Stimulated activated CD4-positive, alpha-beta T cell treated with anti-CD3 and anti-CD28 coated beads, Interleukin-4, amount 100 ng/mL, for 1 hour (primary cell): ENCODE measurements at places on chromosomes 11 and 22.
A peak's percentile ranks its signal among the peaks of the same experiment; 100 is the strongest.

DNA sequence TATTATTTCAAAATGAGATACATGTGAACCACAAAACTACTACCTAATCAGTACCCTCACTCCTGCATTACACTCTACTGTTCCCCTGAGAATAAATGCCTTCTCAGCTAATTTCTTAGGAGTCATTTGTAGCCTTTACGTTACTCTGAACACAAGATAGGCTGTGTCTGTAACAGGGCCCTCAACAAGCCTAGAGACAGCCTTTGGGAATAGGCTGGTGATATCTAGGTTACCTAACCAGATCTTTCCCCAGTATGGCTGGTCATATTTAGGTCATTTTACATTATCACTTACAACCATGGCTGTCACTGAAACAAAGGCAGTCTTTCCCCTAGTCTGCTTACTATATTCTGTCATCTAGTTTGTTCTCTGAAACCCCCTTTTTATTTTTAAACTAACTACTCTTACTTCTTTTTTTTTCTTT is 14.2 kb downstream of the ATM start:
- DNase-seq = no peak

DNA sequence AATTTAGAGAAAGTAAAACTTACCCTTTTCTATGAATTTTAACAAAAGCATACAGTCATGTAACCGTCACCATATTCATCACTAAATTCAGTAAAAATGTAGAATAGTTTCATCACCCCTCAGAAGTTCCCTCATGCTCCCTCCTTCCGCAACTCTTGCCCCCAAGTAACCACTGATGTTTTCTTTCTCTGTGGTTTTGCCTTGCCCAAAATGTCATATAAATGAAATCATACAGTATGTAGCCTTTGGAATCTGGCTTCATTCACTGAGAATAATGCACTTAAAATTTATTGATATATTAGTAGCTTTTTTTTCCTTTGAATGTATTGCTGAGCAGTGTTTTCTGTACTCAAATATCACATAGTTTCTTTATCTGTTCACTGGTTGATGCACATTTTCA is 60.1 kb downstream of the DCUN1D5 start:
- no peak for DNase-seq

DNA sequence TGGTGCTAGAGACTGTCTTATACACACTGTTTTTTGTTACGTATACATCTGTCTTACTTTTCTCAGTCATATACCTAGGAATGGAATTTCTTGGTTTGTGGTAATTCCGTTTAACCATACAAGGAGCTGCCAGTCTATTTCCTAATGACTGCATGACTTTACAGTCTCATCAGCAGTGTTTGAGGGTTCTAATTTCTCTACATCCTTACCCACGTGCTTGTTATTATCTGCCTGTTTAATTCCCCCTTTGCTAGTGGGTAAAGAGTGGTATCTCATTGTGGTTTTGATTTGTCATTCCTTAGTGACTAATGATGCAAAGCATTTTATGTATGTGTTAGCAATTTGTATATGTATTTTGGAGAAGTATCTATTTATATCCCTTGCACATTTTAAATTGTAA is 1008.0 kb downstream of the FAM181B start:
- DNase-seq = no peak

GRCh38 chr11:97833412-97833811 is 1187.3 kb upstream of the CNTN5 start:
- DNase-seq = no peak

GRCh38 chr11:1157341-1157644 is 460 bp upstream of the MUC5AC start:
- no peak for DNase-seq

GRCh38 chr11:121909596-121909995 is 206.4 kb downstream of the BLID start:
- DNase-seq = no peak

DNA sequence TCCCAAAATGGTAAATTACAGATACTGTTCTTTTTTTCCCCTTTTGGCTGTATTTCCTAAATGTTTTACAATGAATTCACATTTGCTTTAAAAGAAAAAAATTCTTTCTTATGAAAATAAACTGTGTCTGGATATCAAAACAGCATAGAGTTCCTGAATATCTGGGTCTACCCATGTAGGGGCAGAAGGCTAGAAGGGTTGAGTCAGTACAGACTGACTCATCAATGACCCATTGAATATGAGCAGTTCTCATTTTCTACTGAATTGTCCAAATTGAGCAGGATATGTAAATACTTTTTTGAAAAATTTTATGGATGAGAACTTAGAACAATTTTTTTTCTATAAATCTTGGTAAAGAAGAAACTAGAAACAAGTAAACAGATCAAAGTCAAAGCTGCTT is 16.3 kb upstream of the C11orf87 start:
- no peak for DNase-seq

- DNase-seq = peak; percentile 38
Measured at GRCh38 chr11:118240999-118241763, 11.0 kb downstream of the MPZL3 start.

- no peak for DNase-seq
Measured at GRCh38 chr11:72136684-72137262, 1.2 kb downstream of the FOLR3 start.

DNA sequence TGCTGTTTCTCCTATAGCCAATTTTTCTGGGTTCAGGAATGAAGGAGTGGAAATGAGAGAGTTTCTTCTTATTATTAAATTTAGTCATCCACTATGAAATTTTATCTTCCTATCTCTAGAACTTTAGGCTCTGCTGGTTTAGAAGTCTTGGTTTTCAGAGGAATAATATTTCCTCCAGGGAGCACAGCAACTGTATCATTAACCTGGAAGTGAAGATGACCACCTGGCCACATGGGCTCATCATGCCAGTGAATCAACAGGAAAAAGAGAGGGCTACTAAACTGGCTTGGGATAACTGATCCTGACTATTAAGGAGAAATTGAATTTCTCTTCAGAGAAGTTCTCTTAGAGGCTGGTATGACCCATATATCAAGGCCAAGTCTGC is 44.4 kb downstream of the ADM start:
- no peak for DNase-seq

DNA sequence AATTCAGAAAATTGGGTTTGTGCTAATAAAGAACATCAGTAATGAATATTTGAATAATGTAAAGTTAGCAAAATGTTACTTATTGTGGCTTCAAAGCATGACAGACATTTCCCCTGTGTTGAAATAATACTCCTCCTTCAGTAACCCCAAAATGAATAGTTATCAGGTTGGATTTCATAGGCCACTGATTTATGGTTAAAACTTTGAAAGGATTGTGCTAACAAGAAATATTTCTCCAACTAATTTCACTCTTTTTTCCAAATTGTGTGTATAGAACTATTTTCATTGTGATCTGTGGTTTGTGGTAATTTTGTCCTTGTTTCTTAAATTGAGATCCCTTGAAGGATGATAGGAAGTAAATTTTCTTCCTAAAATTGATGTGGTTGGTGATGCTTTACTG is 7.9 kb downstream of the DDX10 start:
- no peak for DNase-seq

DNA sequence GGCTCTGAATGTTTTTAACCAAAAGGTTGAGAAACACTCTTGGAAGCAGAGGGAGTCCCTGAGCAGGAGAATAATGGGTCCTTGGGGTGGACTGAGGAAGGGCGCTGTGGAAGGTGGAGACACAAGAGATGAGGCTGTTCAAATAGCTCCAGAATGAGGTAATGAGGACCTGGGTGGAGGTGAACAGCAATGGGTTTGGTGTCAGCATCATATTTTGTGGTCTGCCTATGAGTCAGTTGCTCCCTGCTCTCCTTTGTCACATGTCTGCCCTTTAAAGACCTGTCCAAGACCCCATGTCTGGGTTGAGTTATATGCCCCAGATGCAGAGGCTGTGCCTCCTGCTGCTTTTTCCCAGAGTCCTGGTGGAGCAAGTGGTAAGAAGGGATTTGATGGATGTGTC is 113.6 kb downstream of the BARX2 start:
- DNase-seq = no peak

GRCh38 chr11:6746086-6746618 is 25.6 kb downstream of the OR2AG2 start:
- DNase-seq = peak; percentile 28

DNA sequence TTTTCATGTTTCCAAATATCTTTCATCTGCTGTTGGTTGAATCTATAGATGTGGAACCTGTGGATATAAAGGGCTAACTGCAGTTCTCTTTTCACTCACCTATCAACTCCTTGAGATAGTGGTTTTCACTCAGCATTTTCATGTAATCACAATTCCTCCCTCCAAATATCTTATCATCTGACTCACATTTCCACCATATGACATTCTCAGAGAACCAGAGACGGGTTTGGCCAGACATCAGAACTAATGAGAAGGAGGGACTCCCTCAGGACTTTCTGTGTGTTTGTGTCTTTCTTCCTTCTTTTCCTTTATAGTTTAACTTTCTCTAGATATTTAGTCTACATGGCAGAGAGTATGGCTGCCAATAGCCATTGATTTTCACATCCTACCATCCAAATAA is 134.8 kb upstream of the DDI1 start:
- no peak for DNase-seq

DNA sequence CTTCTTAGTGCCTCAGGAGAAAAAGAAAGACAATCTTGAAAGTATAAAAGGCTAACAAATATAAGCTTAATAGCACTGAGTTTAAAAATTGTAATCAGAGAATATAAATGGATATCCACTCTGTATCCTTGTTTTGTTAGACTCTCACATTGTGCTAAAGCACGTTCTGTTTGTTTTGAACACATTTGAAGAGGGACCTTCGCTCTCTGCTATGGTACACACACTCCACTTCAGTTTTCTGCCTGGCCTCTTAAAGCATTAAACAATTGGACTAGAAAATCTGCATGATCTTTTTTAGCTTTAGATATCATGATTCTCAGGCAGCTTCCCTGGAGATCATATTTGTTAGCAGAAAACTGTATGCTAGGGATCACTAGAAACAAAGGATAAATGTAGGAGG is 40.3 kb upstream of the PGR start:
- no peak for DNase-seq

GRCh38 chr11:68825571-68825970 is 16.1 kb downstream of the CPT1A start:
- peak; percentile 55 for DNase-seq

DNA sequence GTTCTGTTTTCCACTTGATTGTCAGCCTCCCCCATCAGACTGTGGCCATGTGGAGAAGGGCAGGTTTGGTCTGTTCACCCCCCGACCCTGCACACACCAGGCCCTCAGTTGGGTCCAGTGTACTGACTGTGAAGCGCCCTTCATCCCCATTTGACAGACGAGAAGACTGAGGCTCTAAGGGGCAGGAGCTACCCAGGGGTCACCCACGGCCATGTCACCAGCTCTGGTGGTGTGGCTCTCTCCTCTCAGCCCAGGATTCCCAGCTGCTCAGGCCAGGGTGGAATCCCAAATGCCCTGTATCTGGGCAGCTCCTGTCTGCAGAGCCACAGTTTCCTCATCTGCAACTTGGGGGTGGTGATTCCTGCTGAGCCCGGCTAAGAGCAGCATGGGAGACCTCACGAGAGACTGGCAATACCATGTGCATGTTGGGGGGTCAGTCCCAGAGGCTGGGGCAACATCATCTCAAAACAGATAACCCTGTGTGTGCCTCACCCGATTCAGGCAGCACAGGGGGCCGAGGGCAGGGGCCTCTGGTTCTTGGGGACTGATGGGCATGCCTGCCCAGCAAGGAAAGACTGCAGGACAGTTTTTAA is 46.6 kb downstream of the MN1 start:
- DNase-seq = no peak

GRCh38 chr22:45130891-45131290 is 32.8 kb upstream of the NUP50 start:
- DNase-seq = no peak

DNA sequence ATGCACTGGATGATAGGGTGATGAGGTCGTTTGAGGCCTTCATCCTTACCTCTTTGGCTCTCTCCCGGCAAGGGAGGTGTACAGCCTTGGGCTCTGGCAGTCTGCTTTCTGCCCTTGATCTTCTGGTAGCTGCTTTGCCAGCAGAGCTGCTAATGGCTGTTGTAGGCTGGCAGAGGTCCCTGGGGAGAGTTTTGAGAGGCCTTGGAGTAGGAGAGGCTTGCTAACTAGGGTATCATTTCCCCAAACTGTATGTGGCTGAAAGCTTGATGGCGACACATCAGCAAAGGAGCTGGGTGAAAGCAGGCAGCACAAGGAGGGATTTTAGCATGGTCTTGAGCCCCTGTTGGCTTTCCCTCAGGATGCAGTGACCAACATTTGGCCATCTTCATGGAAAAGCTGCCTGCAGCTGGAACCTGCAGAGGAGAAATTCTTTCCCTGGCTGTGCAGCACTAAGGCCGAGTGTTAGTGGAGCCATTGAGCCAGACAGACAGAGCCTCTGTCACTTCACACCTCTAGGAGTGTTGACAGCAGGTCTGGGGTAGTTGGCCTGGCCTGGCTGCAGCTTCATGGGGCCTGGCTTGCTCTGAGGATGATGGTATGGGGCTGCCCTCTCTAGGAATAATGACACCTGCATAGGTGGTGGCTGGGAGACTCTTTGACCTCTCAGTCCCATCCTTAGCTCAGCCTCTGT is 3.5 kb upstream of the AMPD3 start:
- DNase-seq = no peak

- DNase-seq = no peak
Measured at GRCh38 chr11:46857666-46858065, 11.6 kb upstream of the CKAP5 start.

DNA sequence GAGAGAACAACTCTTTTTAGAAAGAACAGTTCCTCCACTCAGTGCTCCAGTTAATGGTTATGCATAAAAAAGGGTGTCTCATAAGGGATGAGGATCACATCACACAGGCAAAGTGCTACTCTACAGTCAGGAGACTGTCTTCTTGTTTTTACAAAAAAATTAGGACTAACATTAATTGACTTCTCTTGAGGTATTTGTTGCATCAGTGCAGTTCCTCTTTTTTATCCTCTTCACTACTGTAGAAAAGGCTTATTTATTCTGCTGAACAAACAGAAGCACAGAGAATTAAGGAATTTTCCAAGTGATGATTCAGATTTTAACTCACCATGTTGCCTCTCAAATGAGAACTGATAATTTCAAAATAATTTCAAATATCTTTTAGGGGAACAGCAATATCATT is 1.9 kb downstream of the MMP8 start:
- DNase-seq = no peak

GRCh38 chr11:44229624-44230023 is 80.3 kb downstream of the ALX4 start:
- DNase-seq = no peak

GRCh38 chr22:49454726-49455125 is 372.9 kb downstream of the BRD1 start:
- no peak for DNase-seq

DNA sequence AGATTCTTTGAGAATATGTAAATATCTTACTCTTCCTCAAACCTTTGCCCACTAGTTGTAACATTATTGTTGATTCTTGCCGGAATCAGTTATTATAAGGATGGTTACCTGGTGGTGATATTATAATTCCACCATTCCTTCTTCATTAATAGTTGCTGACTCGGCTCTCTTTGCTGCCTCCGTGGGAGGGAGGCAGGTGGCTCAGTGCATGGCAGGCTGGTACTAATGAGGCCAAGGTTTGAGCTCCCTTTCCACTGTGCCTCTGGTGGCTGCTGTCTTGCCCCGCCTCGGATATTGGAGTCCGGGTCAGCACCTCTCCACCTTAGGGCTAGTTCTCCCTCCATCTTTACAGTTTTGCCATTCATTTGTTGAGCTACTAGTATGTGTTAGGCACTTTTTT is 12.7 kb downstream of the CD6 start:
- no peak for DNase-seq
